ENCODE measurements at places on chromosomes 12 and 14.
A peak's percentile ranks its signal among the peaks of the same experiment; 100 is the strongest.

GRCh38 chr12:27009881-27010301 is 4.3 kb downstream of the TM7SF3 start:
- DNase-seq, result no peak

DNA sequence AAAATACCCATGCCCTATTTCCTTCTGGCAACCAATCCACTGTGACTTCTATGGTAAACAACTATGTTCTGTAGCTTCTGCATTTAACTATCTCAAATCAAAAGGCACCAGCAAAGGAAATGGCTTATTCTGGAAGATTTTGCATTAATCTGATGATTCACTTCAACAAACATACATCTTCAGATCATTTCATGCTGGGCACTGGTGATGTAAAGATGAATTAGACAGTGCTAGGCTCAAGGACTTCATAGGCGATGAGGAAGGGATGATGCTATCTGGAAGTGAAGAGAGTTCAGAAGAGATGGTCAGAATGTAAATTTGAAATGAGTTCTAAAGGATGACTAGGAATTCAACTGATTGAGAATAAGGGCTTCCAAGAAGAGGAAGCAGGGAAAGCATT is 363.3 kb downstream of the PAWR start:
- DNase-seq, result no peak

DNA sequence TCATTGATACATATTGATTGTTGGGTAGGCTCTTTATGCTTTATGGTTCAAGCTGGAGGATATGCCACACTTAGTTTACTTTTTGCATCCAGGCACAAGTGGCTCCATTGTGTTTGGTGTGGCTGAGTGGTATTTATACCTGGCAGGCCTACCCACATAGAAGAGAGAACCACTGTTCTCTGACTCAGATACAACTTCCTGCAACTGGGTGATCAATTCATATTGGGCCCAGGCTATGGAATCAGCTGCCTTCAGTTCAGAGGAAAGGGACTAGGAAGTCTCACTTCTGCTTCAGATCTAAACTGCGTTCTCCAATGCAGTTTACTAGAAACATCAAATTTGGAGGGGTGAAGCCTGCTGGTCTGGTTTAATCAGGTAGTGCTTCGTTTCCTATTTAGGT is 49.8 kb upstream of the LRRK2 start:
- no peak for DNase-seq

GRCh38 chr12:57619434-57620244 is 8.4 kb downstream of the ARHGEF25 start:
- DNase-seq, result no peak

DNA sequence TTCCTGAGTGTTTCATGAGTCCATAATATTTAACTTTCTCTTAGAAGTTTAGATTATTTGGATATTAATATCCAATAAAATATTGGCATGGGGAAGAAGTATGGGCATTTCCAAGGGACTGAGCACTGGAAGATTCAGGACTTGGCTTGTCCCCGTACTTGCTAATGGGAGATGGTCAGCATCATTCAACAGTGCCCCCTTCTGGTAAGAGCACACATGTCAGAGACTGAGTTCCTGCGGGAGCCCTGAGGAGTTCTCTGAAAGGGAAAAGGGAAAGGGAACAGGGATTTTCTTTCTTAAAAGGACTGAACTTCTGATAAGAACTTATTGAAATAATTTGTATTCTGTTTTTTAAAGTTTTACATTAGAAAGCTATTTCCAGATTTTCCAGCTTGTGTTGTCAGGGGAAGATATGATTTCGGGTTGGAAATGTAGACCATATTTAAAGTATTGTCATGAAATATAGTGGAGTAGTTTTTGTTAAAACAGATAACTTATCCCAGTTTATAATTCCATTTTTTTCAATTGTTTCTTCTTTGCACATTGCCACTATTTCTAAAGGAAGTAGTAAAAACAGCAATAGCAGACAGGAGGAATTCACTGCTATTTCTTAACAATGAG is 59.8 kb upstream of the C12orf71 start:
- peak; percentile 5 for DNase-seq

- no peak for DNase-seq
Observed at GRCh38 chr12:96313606-96314005, 86.6 kb downstream of the CDK17 start.

GRCh38 chr14:77109656-77110055 is 11.6 kb downstream of the CIPC start:
- DNase-seq, result peak; percentile 31

DNA sequence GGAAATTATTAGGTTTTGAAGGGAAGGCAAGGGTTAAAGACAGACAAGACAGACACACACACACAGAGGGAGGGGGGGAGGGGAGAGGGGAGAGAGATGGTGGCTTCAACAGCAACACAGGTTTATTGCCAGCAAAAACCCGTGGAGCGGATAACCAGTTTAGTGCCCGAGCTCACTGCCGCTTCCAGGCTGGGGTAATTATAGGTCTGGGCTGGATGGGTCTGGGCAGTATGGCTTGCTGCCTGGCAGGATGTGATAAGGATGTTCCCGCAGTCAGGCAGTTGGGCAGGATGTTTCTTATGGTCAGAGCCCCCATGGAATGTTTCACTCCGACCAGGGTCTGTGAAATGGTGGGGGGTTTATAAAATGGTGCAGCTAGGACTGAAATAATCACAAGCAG is 4.4 kb upstream of the TDRD9 start:
- no peak for DNase-seq

DNA sequence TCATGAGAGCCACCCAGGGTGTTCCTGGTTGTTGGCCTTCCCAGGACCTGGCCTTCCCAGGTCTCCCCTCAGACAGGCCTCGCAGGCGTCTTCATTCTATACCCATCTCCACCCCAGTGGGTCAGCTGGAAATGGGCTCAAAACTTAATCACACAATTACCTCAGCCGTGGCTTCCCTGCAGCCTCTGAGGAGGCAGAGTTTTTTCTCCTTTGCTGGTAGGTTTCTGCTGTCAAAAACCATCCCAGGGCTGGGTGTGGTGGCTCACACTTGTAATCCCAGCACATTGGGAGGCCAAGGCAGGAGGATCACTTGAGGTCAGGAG is 13.2 kb downstream of the NFKBIA start:
- DNase-seq, result no peak

DNA sequence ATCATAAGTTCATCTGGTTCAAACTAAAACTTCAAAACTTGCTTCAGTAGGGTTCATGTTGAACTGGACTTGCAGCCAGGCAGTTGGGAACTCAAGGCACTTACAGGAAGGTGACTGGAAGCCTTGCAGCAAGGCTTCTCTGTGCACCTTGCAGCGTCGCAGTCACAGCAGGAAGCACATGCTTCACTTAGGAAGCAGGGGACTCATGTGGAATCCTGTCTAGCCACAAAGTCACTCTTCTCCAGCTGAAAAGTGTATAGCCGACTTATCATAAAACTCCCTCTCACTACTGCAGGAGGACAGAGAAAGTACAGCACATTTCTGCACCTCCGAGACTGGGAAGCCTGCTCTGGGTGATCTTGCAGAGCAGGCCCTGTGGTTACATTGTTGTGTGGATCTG is 114.0 kb upstream of the PRB2 start:
- DNase-seq, result no peak

DNA sequence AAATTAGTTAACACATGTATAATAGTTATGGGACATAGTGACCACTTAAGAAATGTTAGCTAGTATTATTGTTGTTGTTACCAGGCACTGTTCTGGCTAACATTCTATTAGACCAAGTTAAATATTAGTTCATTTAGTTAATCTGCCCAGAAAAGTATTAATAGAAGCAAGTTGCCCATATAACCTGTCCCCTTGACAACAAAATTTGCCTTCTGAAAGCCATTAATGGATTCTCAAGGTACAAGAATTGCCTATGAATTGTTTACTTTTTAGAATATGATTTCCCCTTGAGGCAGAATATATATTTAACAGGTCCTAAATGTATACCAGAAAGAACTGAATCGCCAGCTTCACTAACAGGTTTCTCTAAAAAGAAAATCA is 167.3 kb upstream of the TMCC3 start:
- DNase-seq, result no peak

GRCh38 chr12:111006621-111007020 is 86.2 kb upstream of the MYL2 start:
- DNase-seq, result no peak

- DNase-seq, result no peak
Observed at GRCh38 chr14:68231898-68232297, 412.3 kb downstream of the RAD51B start.

DNA sequence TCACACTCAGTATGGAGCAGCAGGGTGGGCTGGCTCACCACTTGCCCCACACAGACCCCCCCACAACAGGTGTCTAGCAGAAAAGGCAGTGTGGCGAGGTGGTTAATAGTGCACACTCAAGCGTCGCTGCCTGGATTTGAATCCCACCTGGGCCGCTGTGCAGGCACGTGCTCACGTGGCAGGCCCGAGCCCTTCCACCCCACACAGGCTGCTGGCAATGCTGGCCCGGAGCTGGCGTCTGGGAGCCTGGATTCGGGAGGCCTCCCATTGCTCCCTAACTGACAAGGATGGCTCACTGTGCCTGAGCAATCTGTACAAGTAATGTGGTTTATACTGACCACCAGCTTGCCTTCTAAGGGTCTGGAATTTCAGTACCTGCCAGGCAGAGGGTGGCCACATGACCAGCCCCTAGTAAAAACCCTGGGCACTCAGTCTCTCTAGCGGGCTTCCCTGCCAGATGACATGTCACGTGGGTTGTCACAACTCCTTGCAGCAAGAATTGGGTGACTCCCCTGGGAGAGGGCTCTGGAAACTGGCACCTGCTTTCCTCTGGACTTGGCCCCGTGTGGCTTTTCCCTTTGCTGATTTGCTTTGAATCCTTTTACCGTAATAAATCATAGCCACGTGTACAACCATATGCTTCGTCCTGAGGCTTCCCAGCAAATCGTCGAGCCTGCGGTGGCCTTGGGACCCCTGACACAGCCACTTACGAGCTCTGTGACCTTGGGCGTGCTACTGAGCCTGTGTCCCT is 72.8 kb downstream of the SCARB1 start:
- no peak for DNase-seq

DNA sequence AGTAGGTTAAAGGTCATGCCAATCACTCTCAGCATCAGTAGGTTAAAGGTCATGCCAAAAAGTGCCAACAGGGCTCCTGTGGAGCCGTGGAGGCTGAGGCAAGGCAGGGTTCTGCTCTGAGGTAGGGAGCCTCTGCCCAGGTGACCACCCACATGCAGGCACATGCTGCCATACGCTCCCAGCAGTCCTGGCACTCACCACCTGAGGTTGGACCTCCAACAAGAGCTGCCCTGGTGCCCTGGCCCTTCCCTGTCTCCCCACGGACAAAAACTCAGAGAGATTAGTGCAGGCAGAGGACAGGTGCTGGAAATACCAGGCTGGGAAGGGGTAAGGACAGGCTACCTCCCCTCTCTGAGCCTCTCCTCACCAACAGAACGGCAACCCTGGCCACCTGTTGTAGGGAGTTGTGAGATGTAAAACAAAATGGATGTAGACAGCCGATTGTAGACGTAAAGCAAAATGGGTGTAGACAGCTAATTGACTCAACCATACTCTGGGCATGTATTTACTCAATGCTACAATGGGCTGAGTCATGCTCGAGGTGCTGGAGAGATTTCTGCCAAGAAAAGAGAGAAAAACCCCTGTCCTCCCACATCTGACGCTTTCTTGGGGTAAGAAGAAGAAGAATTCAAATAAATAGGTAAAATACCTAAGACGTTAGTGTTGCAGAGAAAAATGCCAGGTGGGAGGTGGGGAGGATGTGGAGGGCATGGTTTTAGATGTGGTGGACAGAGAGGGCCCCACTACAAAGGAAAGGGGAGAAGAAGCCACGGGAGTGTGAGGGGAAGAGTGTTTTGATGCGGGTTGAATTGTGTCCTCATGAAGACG is 32.4 kb downstream of the LTBP2 start:
- no peak for DNase-seq

GRCh38 chr12:79288911-79289310 is 401.9 kb downstream of the PAWR start:
- DNase-seq, result no peak

DNA sequence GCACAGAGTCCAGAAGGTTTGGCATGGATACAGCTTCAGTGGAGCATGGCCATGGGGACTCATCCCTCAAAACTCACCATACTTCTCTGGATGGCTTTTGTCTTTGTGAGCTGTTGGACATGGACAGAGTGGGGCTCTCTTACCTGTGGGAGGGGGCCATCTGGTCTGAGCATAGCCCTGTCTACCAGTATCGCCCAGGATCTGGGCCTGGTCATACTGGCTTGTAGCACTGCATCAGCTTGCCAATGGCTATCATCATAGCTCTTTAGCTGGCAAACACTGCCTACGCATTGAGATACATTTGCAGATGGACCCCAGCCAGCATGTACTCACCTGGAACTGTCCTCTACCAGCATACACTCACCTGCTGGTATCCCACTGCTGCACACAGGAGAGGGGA is 975.2 kb upstream of the NOVA1 start:
- no peak for DNase-seq

DNA sequence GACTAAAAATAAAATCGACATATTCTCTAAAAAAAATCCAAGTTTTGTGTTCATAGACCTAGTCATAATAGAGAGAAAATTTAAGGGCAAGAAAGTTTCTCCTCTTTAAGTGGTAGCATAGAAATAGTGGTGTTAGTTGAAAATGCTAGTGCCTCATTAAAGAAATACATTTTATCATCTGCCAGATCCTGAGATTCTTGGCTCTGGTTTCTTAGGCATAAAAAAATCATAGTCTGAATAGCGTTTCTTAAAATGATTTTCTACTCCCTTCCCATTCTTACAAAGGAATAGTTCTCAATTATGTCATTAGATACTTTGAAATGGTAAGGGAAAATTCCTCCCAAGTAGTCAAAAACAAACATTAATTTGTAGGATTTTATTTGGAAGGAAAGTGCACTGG is 212.8 kb downstream of the NELL2 start:
- no peak for DNase-seq

- DNase-seq, result no peak
Observed at GRCh38 chr12:76451528-76451927, 103.3 kb upstream of the BBS10 start.

DNA sequence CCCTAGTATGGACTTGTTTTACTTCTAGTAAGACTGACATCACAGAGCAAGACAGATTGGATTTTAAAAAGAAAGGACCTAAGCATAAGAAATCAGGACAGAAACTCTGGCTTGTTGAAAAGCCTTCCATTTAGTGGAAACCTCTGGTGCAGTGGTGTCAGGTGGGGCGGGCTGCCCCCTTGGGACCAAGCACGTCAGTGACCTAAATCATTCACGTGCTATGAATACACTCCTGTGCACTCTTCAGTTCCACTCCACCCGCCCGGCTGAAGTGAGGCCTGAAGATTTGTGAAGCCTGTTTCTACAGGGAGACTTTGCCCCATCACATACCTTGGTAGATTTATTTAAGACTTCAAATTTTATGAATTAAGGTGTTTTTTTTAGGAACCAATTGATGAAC is 58.2 kb upstream of the STRN3 start:
- DNase-seq, result no peak

DNA sequence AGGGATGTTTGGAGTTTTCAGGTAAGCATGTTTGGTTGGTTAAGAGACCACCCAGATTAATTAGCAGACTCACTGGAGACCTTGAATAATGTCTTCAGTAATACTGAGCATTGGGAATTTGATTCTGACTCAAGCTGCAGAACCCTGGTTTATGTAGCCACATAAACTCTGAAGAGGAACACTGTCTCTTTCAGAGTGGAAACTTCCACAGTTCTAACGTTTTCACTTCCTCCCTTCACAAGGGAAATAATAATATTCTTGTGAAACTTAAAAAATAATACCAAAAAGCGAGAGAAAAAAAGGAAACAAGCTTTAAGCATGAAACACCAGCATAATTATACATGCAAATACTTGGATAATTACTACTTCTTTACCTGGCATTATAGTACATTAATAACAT is 40.0 kb upstream of the ST8SIA1 start:
- DNase-seq, result no peak

- no peak for DNase-seq
Observed at GRCh38 chr14:23078692-23079116, 16.2 kb downstream of the ACIN1 start.

- DNase-seq, result no peak
Observed at GRCh38 chr12:87290505-87290904, 738.7 kb downstream of the C12orf50 start.

Measured in C1 segment of cervical spinal cord (tissue), 14 donors.